ENCODE measurements at places on chromosomes 5 and 9.

GRCh38 chr9:109440117-109440515 is 58.0 kb downstream of the PTPN3 start:
- no peak for DNase-seq

GRCh38 chr9:114271556-114272510 is 51.1 kb upstream of the ORM1 start:
- DNase-seq = no peak

DNA sequence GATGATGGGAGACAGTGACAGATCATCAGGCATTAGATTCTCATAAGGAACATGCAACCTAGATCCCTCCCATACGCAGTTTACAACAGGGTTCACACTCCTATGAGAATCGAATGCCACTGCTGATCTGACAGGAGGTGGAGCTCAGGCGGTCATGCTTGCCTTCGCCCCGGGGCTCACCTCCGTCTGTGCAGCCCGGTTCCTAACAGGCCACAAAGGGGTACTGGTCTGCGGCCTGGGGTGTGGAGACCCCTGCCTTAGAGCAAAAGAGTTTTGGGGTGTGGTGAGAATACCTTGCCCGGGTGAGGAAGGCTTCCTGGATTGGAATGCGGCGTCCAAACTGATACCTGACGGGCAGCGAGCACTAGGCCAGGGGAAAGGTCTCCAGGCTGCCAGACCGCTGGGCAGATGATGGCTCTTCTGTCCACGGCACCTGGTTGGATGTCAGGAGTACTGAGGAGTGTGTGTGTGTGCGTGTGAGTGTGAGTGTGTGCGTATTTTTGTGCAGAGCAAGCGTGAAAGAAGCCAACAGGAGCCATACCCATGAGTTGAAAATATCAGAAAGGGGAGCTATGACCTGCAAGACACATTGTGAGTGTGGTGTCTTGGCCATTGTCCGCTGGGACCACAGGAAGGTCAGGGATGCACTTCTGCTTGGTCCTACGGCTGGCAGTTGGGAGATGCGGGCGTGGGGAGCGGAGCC is 55.4 kb downstream of the ACER2 start:
- DNase-seq = no peak

- no peak for DNase-seq
Measured at GRCh38 chr5:125685771-125686170, 737.4 kb upstream of the GRAMD2B start.

DNA sequence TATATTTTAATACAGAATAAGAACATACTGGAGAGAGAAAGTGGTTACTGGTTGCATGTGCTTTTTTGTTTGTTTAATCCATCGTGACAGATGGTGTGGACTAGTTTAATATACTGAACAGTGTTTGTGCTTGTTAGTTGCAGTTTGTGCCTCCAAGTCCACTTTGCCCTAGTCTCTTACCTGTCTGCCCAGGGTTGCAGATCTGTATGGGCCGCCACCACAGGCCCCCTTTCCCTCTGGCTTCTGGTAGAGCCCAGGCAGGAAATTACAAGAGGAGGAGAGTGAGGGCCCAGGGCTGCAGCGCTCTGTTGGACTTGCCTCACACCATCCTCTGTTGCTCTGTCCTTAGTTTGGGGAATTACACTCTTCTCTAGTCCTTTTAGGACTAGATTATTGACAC is 166.4 kb downstream of the KDM4C start:
- no peak for DNase-seq

GRCh38 chr9:99385215-99385614 is 163.1 kb downstream of the SEC61B start:
- no peak for DNase-seq

DNA sequence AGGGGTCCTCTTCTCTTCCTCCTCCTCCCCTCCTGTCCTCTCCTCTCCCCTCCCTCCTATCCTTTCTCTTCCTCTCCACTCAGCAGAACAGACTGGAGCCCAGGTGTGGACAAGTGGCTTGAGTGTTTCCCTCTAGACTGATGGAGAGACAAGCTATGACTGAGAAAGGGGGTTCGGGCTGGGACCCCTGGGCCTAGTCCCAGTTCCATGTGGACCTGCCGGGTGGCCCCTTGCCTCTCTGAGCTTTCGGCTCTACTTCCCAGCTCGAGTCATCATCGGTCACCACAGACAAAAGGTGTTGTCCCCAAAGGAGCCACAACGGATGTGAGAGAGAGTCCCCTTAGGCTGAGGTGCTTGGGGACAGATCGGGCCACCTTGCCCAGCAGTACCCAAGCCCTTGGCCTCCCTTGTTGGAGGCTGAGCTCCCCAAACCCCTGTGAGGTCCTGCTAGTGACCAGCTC is 3.4 kb upstream of the RXRA start:
- DNase-seq = no peak

- DNase-seq = no peak
Measured at GRCh38 chr5:110333384-110333783, 393.1 kb downstream of the TMEM232 start.

GRCh38 chr9:82560457-82560904 is 502.5 kb downstream of the RASEF start:
- no peak for DNase-seq

DNA sequence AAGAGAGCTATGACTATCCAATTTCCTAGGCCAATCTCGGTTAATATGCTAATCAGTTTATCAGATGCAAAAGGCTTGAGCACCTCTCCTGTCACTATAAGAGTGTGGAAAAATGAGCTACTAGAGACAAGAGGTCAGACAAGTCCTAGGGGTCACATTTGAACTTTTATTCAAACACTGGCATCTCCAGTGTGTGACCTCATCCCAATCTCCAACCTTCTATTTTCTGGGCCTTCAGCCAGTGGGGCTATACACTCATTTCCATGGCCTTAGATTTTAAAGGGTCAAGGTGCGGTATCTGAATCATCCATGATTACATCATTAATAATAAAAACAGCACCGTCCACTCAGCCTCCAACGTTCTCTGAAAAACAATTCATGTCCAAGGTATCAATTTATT is 139.6 kb upstream of the LRRTM2 start:
- DNase-seq = no peak

- no peak for DNase-seq
Measured at GRCh38 chr9:136697821-136698526, 10.7 kb upstream of the AGPAT2 start.

- DNase-seq = no peak
Measured at GRCh38 chr9:38207247-38207778, 138.3 kb upstream of the SHB start.

DNA sequence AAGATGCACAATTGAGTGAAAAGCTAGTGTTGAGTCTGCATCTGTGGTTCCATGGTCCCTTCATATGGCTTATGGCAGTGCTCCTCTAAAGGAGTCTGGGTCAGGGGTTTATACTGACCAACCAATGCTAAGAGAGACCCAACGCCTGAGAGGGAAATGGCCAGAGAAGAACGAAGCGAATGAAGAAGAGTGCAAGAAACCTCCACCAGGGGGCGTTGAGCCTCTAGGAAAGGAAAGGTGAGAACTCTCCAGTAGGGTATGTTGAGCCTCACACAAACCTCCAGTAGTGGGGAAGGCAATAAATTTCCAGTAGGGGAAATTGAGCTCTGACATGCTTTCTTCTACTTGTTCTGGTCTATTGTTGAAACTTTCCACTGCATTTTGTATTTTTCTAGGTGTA is 470.6 kb downstream of the PRDM9 start:
- no peak for DNase-seq

- DNase-seq = no peak
Measured at GRCh38 chr5:80127116-80127552, 92.0 kb downstream of the THBS4 start.

- DNase-seq = no peak
Measured at GRCh38 chr5:36531401-36531800, 75.0 kb upstream of the SLC1A3 start.

DNA sequence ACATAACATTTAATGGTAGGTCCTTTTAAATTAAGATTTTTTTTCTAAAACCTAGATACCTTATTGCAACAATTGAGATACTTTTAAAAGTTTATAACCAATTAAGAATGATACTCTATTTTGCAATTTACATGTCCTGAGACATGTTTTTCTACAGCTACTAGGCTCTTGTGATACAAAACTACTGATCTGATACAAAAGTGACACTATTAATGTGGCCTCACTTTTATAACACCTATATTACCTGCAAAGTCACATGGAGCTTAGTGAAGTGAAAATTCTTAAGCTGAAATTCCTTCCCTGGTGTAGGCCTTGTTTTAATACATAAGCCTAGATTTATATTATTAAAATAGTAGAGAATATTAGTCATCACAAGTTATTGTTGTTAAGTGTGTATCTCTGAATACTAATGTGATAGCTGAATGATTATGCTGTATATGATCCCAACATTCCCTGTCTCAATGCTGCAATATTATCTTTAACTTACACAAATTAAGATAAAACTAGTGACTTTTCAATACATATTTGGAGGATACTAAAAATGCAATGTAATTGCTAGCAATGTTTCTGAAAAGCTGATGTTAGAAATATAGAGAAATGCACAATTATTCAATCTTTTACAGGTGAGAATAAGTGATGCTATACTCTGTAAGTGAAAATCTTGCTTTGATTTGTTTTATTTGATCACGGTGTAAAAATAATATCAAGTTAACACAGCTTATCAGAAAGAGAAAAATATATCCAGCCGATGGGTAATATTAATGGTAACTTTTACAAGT is 2.6 kb downstream of the NFIB start:
- no peak for DNase-seq

- DNase-seq = no peak
Measured at GRCh38 chr5:95840956-95841705, 18.6 kb upstream of the GLRX start.

DNA sequence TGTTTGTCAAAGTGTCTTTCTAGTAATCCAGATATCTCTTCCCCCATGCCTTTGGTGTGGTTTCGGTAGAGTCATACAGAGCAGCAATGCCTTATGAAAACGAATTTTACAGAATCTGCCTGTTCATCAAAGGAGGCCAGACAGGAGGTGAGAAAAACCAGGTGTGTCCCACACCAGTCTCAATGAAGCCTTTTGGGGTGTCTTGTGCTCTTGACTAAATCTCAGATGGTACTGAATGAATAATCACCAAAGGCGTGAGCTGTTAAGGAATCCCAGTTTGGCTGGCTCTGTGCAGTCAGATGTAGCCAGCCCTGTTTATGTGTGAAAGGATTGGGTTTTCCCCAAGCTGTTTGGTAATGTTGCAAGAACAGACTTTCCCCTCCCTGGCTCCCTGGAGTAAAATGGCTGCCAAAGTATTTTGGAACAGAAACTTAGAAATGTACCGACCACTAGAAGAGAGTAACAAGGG is 70.8 kb upstream of the CDKN2B start:
- peak; percentile 69 for DNase-seq

- DNase-seq = no peak
Measured at GRCh38 chr9:130955947-130956621, 17.0 kb upstream of the FIBCD1 start.

DNA sequence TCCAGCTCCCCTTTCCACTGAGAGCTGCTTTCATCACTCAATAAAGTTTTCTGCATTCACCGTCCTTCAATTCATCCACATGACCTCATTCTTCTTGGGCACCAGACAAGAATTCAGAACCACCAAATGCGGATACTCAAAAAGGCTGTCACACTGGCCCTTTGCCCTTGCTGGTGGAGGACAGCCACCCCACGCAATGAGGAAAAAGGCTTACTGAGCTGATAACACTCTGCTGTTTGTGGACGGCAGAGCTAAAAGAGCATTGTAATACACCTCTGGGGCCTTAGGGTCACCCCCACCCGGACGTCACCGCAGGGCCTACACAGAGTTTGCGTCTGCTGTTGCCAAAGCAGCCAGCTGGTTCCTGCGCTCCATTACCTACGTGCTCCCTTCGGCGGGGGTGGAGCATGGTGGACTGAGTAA is 51.2 kb upstream of the ZNF608 start:
- no peak for DNase-seq

DNA sequence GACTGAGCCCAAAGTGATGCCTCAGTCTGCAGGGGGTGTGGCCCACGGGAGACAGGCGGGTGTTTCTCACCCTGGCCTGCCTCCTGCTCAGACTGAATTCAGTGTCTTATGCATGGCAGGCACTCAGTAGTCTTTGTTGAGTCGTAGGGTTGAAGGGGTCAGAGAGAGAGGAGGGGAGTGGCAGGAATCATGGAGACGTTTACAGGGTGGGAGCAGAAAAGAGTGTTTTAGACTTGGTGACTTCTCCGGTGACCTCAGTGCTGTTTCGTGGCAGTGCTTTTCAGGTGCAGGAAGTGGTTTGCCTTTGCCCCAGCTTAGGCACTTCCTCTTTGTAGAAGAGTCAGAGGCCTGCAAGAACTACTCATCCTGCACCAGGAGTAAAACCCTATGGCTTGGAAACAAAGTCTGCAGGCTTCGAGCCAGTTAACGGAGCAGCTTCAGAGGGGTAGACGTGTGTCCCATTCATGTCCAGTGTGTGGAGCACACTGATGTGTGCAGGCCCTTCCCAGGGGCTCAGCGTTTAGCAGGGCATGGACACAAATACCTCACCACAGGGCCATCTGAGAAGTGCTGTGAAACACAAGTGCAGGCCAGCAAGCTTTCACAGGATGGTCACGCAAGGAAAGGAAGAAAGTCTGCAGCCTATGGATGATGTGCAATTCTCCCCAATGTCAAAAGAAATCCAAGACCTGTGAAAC is 24.5 kb upstream of the SEMA4D start:
- DNase-seq = peak; percentile 86

DNA sequence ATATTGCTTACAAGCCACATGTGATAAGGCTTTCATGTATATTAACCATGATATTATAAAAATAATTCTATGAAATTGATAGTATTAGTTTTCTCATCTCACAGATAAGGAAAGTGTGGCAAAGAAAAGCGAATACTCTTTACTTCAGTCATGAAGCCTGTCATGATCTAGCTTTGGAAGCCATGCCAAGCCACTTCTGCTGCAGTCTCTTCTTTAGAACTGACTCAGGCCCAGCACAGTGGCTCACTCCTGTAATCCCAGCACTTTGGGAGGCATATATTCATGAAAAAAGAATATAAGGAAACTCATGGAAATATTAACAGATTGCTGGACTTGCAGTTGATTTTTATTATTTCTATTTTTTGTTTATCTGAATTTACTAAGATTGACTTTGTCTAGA is 42.9 kb upstream of the PJA2 start:
- no peak for DNase-seq

- DNase-seq = no peak
Measured at GRCh38 chr5:170614720-170615119, 110.9 kb downstream of the KCNIP1 start.

DNA sequence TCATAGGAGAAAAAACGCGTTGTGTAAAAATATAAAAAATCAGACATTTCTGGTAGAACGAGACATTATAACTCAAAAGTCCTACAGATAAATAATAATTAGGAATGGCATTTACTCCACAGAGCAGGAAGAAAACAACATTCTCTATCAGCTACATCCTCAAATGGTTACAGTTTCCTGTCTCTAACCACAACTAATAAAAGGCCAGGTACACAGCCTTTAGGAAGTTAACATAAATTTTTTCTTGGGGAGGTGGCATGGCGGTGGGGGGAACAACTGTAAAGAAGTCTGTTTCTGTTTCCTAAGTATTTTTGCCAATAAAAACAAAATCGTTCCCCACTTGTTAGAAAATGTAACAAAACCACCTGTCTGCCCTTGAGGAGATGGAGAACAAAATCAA is 44.5 kb downstream of the INSYN2B start:
- peak; percentile 4 for DNase-seq

Measured in CD4-positive, alpha-beta memory T cell (primary cell).